ENCODE measurements at places on chromosomes 16 and 17. TPM values are rescaled to one million over a fixed set of nuclear protein-coding genes. Genes with fewer than 3 reads are reported as not detected.

AKAP10 gene
- 21.2 TPM for total RNA-seq

TMEM114 gene
- total RNA-seq: not detected

CLEC18B gene
- not detected for total RNA-seq

SLC13A2 gene
- total RNA-seq: not detected

SLC35G6 gene
- not detected for total RNA-seq

IL21R gene
- 0.14 TPM for total RNA-seq

CYB5D1 gene
- 6.1 TPM for total RNA-seq

RNU2-1 gene
- not detected for total RNA-seq

TEKT5 gene
- under 0.01 TPM for total RNA-seq

CCL4L2 gene
- not detected for total RNA-seq

C17orf50 gene
- not detected for total RNA-seq

NOS2 gene
- not detected for total RNA-seq

SAMD14 gene
- total RNA-seq: 1.8 TPM

KRTAP4-5 gene
- not detected for total RNA-seq

GRB7 gene
- 0.57 TPM for total RNA-seq

SLC5A10 gene
- not detected for total RNA-seq

SLC6A2 gene
- 0.43 TPM for total RNA-seq

PHB1 gene
- total RNA-seq: 92.4 TPM

TLCD2 gene
- total RNA-seq: 5.3 TPM

SCARF1 gene
- 0.44 TPM for total RNA-seq

CES1 gene
- total RNA-seq: 0.22 TPM

CDK5RAP3 gene
- 85.3 TPM for total RNA-seq

MYH8 gene
- not detected for total RNA-seq

FCSK gene
- total RNA-seq: 11.4 TPM

ATXN1L gene
- 16.6 TPM for total RNA-seq

CA10 gene
- total RNA-seq: 1.4 TPM

CNGB1 gene
- not detected for total RNA-seq

GAS2L2 gene
- total RNA-seq: not detected

FDXR gene
- 41.6 TPM for total RNA-seq

CYGB gene
- total RNA-seq: 73.5 TPM

VKORC1 gene
- total RNA-seq: 82.9 TPM

GALR2 gene
- 0.22 TPM for total RNA-seq

CISD3 gene
- total RNA-seq: 1.5 TPM

PRDM7 gene
- not detected for total RNA-seq

HP gene
- total RNA-seq: not detected

NPIPA7 gene
- total RNA-seq: 1.0 TPM

NPIPB8 gene
- total RNA-seq: not detected

MEOX1 gene
- total RNA-seq: 6.6 TPM

NXN gene
- total RNA-seq: 51.8 TPM

RGS11 gene
- total RNA-seq: 2.4 TPM

ORC6 gene
- total RNA-seq: 2.0 TPM

KRT25 gene
- total RNA-seq: not detected

SLC38A8 gene
- total RNA-seq: not detected

CTRB2 gene
- total RNA-seq: not detected

HSD17B1 gene
- 8.4 TPM for total RNA-seq
